ENCODE measurements at places on chromosomes 4 and X.

- no peak for DNase-seq
Measured at GRCh38 chr4:168667376-168667775, 170.5 kb downstream of the PALLD start.

- DNase-seq: no peak
Measured at GRCh38 chr4:85717351-85717750, 242.4 kb downstream of the ARHGAP24 start.

- no peak for DNase-seq
Measured at GRCh38 chr4:123856689-123857545, 460.3 kb downstream of the SPRY1 start.

DNA sequence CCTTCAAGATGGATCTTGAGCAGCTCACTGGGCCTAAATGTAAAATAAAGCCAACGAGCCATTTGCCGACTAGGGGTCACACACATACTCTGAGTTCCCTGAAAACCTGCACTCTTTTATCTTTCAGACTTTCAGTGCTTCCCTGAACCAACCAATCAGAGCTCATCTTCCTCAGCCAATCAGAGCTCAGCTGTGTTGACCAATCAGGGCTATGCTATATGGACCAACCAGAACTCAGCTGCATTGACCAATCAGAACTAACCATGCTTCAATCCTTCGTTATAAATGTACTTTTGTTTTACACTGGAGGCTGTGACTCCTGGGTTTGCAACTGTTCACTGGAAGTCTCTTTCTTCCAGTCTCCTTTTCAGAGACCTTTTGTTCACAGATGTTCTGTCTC, 19.3 kb downstream of the SLC25A53 start:
- DNase-seq: no peak

GRCh38 chr4:159787901-159788300, 685.0 kb downstream of the RAPGEF2 start:
- DNase-seq: no peak

All from HTR-8/SVneo (cell line).